GM12878 (cell line): ENCODE measurements at places on chromosomes 11 and 22. TPM values are rescaled to one million over a fixed set of nuclear protein-coding genes. Genes with fewer than 3 reads are reported as not detected.

DNA sequence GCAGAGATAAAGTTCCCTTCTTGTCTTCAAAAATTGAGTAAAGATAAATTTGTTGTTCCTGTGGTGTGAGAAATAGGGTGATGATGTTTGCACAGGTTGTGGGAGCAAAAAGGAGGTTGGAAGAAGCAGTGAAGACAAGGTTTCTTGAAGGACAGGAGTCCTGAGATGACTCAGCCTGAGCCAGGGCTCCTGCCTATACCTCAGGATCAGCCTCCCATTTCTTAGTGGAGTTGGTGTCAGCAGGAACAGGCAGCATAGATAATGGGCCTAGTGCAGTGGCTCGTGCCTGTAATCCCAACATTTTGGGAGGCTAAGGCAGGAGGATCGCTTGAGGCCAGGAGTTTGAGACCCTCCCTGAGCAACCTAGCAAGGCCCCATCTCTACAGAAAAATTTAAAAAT, 28.7 kb downstream of the EIF4G2 start:
- no peak for DNase-seq

DNA sequence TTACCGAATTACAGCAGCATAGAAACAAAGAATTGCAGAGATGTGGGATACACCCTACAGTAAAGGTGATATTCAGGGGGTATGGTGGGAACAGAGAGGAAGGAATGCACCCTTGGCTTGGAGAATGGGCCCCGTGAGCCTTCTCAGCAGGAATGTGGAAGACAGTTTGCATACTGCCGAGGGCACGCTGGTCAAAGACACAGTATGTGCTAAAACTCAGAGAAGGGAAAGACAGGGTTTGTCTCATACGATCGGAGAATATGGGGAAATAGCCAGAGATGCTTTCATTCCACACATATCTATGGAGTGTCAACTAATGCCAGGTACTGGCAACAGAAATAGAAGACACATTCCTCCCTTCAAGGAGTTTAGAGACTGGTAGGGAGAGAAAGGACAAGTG, 36.9 kb downstream of the UBASH3B start:
- no peak for DNase-seq

DNA sequence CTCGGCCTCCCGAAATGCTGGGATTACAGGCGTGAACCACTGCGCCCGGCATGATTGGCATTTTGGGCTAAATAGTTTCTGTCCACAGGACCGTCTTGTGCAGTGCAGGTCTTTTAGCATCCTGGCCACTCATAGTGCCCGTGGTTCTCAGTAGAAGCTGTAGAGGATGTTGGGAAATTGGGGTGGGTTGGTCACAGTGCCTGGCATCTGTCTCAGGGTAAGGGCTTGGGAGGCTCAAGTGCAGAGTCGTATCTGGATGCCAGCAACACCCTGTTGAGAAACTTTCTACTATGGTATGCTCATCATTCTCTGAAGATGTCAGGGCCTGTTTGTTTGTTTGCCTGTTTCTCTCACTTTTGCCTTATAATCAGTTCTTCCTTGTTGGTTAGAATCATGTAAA, 21.9 kb downstream of the UBE2L3 start:
- no peak for DNase-seq

Gene NUP160
- polyA plus RNA-seq: 76.3 and 81.2 TPM in 2 replicates

DNA sequence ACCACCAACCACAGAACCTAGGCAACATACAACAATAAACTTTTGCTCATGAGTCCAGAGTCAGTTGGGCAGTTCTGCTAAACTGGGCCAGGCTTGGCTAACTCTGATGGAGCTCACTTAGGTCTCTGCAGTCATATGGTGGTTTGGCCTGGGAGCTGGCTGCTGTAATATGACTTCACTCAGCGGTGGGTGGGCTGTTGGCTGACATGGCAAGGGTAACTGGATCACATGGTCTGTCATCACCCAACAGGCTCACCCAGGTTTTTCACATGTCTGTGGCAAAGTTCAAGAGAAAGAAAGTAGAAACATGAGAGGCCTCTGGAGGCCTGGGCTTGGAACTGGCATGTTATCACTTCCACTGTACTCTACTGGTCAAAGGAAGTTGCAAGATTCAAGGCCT, 43.2 kb upstream of the CLMP start:
- DNase-seq: no peak

- DNase-seq: no peak
Observed at GRCh38 chr11:34654483-34655334, 33.8 kb downstream of the EHF start.

DNA sequence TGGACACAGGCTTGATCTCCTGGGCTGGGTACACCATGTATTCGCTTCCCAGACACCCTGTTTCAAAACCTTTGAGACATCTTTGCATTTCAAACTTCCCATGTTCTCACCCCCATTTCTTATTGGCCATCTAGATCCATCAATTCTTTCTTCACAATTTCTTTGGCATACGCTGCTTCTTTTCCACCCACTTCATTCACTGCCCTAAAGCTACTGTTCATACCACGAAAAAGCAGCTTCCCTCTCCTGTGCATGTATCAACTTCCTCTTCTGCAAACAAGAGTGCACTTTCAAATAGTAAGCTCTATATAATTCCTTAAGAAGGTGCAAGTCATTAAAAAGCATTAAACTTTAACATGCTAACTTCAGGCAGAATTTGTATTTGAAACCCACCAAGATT, 21.4 kb downstream of the UVRAG start:
- no peak for DNase-seq

Gene OR52B2
- not detected in 2 replicates for polyA plus RNA-seq

GRCh38 chr11:32153747-32154146, 62.9 kb downstream of the RCN1 start:
- no peak for DNase-seq

Gene SCUBE2
- 0.17 TPM in 1 of 2 replicates, not detected in the other for polyA plus RNA-seq

Gene H19
- polyA plus RNA-seq: not detected in 2 replicates

- no peak for DNase-seq
Observed at GRCh38 chr22:38165922-38166593, 15.6 kb downstream of the PLA2G6 start.

Gene CSRP3
- 0.15 TPM in 1 of 2 replicates, not detected in the other for polyA plus RNA-seq

Gene C11orf91
- not detected in 2 replicates for polyA plus RNA-seq

DNA sequence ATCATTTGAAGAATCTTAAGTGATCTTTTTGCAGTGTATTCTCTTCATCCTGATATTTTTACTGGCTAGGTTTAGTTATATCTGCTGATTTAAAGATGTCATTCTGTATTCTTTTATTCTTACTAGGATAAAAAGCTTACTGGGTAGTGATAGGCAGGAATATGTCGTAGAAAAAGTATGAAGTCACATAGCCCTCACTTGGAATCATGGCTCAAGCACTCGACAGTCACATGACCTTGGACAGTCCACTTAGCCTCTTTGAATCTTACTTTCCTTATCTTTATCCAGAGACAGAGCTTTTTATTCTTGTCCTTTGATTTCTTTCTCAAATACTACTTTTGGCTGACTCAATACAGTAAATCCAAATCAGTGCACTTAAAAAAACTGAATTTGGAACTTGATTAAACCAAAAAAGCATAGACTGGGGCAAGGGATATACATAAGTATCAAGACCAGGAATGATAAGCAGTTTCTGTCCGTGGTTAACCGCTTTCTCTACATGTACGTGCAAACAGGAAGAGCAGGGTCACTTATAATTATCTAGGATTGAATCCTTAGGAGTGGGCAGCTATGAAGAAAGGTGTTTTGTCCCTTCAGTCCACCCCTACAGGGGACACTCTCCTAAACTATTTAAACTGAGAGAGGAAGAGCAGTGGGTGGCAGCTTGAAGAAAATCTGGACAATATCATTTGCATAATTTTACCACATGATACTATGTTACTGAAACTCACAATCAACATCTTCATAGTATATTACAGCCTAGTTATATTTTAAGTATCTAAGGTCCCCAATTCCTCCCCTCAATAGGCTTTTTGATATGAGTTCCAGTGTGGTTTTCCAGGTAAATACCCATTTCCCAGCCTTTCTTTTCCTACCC, 8.0 kb downstream of the MMP7 start:
- DNase-seq: no peak

- no peak for DNase-seq
Observed at GRCh38 chr11:122025757-122026156, 90.3 kb downstream of the BLID start.
